Activated CD8-positive, alpha-beta memory T cell treated with anti-CD3 and anti-CD28 coated beads for 1 hour (primary cell): ENCODE measurements at places on chromosomes 7 and 10.

DNA sequence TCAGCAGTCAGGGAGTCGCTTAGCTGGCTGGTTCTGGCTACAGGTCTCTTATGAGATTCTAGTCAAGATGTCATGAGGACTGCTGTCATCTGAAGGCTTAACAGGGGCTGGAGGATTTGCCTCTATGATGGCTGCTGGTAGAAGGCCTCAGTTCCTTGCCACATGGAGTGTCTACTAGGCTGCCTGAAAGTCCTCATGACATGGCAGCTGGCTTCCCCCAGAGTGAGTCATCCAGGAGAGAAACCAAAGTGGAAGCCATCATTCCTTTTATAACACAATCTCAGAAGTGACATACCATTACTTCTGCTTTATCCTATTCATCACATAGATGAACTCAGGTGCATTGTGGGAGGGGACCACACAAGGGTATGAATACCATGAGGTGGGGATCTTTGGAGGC is 75.1 kb downstream of the EXOC6 start:
- DNase-seq, result no peak

DNA sequence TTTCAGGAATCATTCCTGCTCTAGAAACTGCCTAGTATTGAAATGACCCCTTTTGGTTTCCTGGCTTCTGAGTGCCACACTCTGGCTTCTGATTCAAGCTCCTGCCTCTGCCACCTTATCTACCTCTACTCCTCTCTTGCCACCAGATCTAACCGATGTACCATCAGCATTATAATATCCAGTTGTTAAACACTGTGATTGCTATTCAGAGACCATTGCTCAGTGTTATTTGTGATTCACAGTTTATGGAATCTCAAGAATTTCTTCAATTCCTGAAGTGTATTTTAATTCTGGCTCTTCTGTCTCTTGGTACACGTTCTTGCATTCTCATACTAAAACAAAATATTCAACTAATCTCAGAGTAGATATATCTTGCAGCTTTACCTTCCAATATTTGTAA is 88.7 kb downstream of the DYNC1I1 start:
- DNase-seq, result no peak

- no peak for DNase-seq
Observed at GRCh38 chr7:20350518-20350951, 19.8 kb downstream of the ITGB8 start.

DNA sequence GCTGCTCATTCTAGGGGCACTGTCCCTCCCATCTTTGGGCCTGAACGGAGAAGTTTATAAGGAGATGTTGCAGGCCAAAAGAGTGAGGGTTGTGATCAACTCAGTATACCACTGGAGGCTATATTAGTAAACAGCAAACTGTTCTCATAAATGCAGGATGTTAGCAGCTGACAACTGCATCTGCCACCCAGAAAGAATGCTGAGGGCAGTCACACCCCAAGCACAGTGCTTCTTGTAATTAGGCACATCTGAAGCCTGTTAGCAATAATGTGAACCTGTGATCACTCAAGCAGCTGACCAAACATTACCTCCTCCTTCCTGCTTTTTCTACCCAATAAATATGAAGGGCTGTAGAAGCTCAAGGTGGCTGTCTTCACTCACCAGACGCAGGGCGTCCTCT is 38.4 kb upstream of the ZNF138 start:
- DNase-seq, result no peak

- no peak for DNase-seq
Observed at GRCh38 chr10:122186816-122187810, 84.0 kb upstream of the BTBD16 start.

GRCh38 chr7:158075633-158076001 is 512.0 kb downstream of the PTPRN2 start:
- no peak for DNase-seq

DNA sequence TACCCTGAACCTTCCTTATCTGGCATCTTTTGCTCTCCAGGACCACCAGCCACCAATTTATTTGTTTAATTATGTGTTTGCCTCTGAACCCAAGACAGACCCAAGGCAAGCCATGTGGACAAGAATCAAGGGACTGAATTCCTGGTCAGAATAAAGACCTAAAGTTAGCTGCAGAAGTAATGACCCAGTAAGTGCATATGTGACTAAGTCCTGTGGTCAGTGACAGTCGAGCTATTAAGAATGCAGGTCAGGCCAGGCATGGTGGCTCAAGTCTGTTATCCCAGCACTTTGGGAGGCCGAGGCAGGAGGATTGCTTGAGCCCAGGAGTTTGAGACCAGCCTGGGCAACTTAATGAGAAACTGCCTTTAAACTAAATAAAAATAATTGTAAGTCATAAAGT is 139.4 kb downstream of the CCDC71L start:
- no peak for DNase-seq

DNA sequence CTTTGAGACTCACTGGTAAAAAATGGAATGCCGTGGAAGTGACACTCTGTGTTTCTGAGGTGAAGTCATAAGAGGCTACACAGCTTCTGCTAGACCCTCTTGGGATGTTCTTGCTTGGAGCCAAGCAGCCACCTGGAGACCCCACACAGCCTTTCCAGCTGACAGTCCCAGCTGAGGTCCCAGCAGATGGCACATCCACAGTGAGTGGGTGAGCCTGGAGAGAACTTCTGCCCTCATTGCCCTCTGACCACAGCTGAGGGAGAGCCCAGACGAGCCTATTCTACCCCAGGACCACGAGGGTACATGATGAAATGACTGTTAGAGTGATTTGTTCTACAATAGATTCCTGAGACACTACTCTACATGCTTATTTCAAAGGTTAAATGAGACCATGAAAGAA is 44.3 kb downstream of the CXCL12 start:
- no peak for DNase-seq

DNA sequence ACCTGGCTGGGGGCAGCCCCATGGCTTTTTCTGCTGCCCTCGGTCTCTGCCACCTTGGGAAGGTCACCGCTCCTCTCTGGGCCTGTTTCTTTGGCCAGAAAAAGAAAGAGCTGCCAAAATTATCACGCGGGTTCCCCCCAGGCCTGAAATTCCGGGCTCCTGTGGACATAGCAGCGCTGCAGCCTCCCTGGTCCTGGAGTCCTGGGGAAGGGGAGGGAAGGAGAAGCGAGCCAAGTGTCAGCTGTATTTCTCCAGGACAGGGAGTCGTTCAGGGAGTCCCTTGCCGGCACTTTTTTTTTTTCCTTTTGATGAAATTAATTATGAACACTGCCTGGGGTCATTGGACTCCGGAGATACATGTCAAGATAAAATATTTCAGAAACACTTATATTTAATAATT is 152.3 kb upstream of the GPR26 start:
- no peak for DNase-seq

- no peak for DNase-seq
Observed at GRCh38 chr7:27295236-27295635, 52.6 kb downstream of the EVX1 start.

GRCh38 chr7:353746-354325 is 63.9 kb downstream of the FOXL3 start:
- no peak for DNase-seq

GRCh38 chr7:108002726-108003598 is at the start of gene LAMB1:
TSS of gene LAMB1 (minus strand) at chr7:108003161. CDS start at chr7:108002885, 276 bp downstream.
- DNase-seq, result no peak

GRCh38 chr7:149624006-149624405 is 126.4 kb upstream of the ZNF746 start:
- no peak for DNase-seq

DNA sequence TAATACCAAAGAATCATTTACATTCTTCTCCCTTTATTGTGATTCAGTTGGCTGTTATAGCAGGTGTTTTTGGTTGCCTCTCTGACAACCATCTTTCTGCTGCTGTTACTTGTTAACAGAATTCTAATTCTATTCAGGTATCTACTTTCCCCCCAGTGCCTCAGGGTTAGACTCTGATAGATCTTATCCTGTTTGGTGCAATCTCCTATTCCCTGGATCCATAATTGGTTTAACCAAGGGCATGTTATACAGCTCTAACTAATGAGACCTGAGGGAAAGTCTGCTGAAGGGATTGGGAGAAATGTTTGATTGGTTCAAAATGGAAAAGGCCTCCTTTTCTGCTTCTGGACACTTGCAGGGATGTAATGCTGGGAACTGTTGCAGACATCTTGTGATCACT is 161.5 kb downstream of the GPR158 start:
- DNase-seq, result no peak

- no peak for DNase-seq
Observed at GRCh38 chr10:118790058-118790457, 35.3 kb upstream of the CACUL1 start.

GRCh38 chr10:45061982-45062381 is 61.3 kb downstream of the ZNF22 start:
- DNase-seq, result no peak
